ENCODE measurements at places on chromosomes 13 and 19. TPM values are rescaled to one million over a fixed set of nuclear protein-coding genes. Genes with fewer than 3 reads are reported as not detected.

- no peak for DNase-seq
Observed at GRCh38 chr19:39951065-39951650, 16.7 kb upstream of the FCGBP start.

ZNF443 gene
- 15.8 TPM for total RNA-seq

GFY gene
- total RNA-seq, result 0.09 TPM

KCNC3 gene
- 0.41 TPM for total RNA-seq

PAK4 gene
- total RNA-seq, result 9.7 TPM

- peak; percentile 82 for DNase-seq
Observed at GRCh38 chr19:1445185-1445931, 4.6 kb upstream of the APC2 start.

C1QTNF9 gene
- total RNA-seq, result not detected

STOML3 gene
- 0.21 TPM for total RNA-seq

PEG3 gene
- not detected for total RNA-seq

GRCh38 chr19:12769689-12770088, 5.7 kb downstream of the HOOK2 start:
- peak; percentile 92 for DNase-seq

- peak; percentile 20 for DNase-seq
Observed at GRCh38 chr13:52371736-52372247, 34.2 kb downstream of the THSD1 start.

Data from neural progenitor cell (in vitro differentiated cells).